Activated CD4-positive, alpha-beta T cell treated with anti-CD3 and anti-CD28 coated beads, Interleukin-2, amount 10 ng/mL, durations not matched to agents 7 days and 5 days (primary cell): ENCODE measurements at places on chromosomes 7 and 10. TPM values are rescaled to one million over a fixed set of nuclear protein-coding genes. Genes with fewer than 3 reads are reported as not detected.
A peak's percentile ranks its signal among the peaks of the same experiment; 100 is the strongest.

Gene CAV1
- total RNA-seq = not detected

Gene IL6
- total RNA-seq = 0.67 TPM

Gene KCP
- 0.12 TPM for total RNA-seq

DNA sequence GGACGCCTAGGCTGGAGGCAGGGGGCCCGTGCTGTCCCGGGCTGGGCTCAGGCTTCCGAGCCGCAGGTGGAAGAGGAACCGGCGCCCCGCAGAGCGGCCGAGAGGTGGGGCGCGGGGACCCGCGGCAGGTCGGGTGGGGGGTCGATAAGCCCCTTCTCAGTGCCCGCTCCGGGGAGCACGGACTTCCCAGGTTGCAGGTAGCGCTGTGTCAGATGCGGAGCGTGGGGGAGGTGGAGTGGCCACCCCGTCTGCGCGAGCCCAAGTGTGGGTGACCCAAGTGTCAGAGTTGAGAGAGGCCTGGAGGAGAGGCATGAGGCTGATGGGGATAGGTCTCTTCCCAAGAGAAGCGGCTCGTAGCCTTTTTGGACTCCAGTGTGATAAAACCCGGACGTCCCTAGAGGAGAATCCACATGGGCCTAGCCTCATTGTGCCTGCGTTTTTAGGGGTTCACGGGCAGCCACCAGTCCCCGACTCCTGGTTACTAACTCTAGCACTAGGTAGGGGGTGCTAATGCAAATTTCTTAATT is 580 bp downstream of the EEPD1 start:
- DNase-seq = peak; percentile 11

- no peak for DNase-seq
Measured at GRCh38 chr7:113071465-113071864, 15.2 kb downstream of the GPR85 start.

- no peak for DNase-seq
Measured at GRCh38 chr10:47249881-47250280, 50.1 kb upstream of the GDF10 start.

GRCh38 chr7:130912862-130913638 is 179.0 kb upstream of the KLF14 start:
- peak; percentile 88 for DNase-seq

Gene OR2A1
- 0.06 TPM for total RNA-seq

Gene NEURL1
- 1.1 TPM for total RNA-seq

Gene GPR26
- total RNA-seq = not detected

- no peak for DNase-seq
Measured at GRCh38 chr7:26705567-26705966, 158.8 kb downstream of the SKAP2 start.

Gene C10orf90
- total RNA-seq = not detected
